Kidney (tissue), 22 donors: ENCODE measurements at places on chromosomes 1 and 21. TPM values are rescaled to one million over a fixed set of nuclear protein-coding genes. Genes with fewer than 3 reads are reported as not detected.

DNA sequence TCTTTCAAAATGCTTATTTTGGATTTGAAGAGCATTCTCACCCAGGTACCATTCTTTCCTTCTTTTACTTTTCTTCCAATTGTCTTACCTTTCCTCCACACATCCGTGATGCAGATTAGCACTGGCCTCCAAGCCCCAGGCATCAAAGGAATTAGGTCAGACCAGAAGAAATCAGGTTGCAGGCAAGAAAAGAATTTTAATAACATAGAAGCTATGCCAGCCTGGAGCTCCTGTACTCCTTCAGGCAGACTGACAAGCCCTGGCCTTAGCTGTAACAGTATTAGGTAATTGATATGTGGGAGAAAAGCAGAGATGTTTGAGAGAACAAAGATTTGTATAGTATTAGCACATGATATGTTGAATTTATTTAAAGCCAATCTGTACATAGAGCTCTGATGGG is 390.4 kb upstream of the ADGRL2 start:
- no peak for DNase-seq

- no peak for DNase-seq
These were observed 15.5 kb downstream of the SAMSN1 start for GRCh38 chr21:14530592-14530991.

DNA sequence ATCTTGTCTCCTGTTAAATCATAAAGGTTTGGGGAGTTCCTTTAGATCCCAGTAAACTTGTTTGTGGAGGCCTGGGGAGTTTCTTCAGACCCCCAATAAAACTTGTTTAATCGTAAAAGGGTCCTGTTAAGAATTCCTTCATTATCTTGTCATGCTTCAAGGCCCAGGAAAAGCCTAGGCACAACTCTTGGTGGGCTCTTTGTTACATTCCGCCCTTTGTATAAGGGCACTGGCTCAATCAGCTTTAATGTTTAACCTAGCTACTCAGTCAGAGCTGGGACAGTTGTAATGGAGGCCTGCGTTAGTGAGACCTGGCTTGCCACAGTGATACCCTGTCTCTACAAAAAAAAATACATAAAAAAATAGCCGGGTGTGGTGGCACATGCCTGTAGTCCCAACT is 77.2 kb downstream of the MPZL1 start:
- peak; percentile 75 for DNase-seq

- no peak for DNase-seq
These were observed 135.4 kb downstream of the PLXNA2 start for GRCh38 chr1:208108646-208109330.

- no peak for DNase-seq
These were observed 16.9 kb upstream of the PTPN14 start for GRCh38 chr1:214568328-214568727.

DNA sequence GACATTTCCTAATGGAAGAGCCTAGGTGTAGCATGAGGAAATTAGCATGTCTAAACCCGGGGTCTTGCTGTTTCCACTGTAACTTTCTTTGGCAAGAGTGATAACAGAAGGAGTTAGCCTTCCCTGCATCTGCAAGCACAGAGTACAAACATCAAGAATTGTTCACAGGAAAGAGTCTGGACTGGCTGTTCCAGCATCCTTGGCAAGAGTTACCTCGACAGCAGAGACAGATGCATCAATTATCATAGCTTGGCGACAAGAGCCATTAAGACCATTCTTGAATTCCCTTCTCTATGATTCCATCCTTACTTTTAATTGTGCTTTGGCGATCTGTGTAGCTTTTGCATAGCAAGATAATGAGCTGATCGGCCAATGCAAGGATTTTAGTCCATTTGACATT is 82.8 kb upstream of the RALGPS2 start:
- no peak for DNase-seq

DNA sequence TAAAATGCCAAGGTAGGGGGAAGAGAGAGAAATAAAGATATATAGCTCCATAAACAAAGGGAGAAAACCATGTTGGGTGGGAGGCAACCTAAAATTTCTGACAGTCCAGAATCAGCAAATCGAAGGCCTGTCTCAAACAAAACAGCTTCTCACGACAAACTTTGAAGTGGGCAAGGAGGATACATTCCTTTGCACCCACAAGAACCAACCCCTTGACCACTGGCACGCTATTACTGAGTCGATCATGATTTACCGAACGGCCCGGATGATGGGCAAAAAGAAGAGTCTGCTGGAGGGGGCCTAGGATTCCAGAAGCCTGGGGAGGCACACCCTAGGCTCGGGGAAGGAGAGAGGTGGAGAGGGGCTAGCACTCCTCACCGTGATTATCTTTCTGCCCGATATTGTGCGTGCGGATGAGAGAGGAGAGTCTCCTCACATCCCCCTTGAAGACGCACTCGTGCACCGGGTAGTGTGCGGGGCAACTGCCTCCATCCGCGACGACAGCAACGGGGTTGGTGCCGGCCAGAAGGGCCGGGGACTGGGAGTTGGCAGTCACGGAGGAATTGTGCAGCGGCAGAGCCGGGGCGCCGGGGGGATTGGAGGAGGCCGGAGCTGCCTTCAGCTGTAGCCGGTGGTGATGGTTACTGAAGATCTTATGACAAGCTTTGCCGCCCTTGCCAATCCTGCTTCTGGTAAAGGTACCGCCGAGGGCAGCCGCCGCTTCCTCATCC is 756 bp downstream of the ANKRD13C start:
- DNase-seq: no peak

- DNase-seq: no peak
These were observed 6.9 kb upstream of the ZMYM4 start for GRCh38 chr1:35261412-35262120.

GRCh38 chr1:3819771-3820200 is 23.5 kb upstream of the LRRC47 start:
- peak; percentile 29 for DNase-seq

GRCh38 chr1:83060221-83060620 is 938.7 kb downstream of the TTLL7 start:
- DNase-seq: peak; percentile 11

- DNase-seq: no peak
These were observed 53.3 kb downstream of the CNIH3 start for GRCh38 chr1:224669403-224669802.

DNA sequence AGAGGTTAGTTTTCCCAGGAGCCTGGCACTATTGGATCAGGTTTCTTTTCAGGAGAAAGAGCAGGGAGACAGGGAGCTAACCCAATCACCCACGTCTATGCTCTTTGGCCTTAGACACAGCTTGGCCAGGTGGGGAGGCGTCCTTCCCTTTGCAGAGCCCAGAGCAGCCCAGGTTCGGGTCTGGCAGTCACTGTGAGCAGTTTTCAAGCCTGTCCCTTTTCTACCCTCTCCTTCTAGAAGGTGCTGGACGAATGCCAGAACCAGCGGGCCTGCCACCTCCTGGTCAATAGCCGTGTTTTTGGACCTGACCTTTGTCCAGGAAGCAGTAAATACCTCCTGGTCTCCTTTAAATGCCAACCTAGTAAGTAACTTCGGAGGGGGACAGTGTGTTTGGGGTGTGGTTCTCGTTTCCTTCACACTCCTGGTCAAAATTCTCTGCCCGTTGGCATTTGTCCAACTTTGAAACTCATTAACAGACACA is 44.9 kb downstream of the EVA1C start:
- peak; percentile 86 for DNase-seq

DNA sequence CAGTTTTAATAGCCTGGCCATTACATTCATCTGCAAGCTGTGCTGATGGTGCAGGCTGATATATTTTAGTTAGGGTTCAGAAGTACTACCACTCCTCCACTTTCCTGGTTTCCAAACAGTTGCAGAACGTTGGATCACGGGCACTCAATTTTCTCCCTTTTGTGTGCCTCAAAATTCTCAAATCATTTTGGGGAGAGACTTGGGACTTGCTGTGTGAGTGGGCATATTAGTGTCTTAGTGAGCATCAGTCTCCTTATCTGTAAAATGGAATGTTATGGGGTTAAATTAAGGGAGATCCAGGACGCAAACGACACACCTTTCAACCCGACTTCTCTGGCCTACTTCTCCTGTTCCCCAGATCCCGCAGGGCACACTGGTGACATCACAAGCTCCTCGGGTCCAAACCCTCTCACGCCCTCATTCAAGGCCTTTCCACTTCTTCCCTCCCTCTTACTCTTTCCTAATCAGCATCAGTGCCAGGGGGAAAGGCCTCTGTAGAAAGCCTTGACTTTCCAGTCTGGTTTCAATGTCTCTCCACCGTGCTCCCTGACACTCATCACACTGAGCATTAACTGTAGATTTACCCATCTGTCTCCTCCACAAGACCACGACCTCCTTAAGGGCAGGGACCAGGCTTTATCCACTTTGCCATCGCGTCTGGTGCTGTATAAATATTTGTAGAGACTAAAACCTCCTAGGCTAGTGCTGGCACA is 1.2 kb downstream of the PIGP start:
- peak; percentile 77 for DNase-seq

GRCh38 chr1:197333041-197333440 is 65.0 kb downstream of the CRB1 start:
- no peak for DNase-seq

GRCh38 chr1:174364996-174365736 is 82.6 kb upstream of the GPR52 start:
- no peak for DNase-seq

DNA sequence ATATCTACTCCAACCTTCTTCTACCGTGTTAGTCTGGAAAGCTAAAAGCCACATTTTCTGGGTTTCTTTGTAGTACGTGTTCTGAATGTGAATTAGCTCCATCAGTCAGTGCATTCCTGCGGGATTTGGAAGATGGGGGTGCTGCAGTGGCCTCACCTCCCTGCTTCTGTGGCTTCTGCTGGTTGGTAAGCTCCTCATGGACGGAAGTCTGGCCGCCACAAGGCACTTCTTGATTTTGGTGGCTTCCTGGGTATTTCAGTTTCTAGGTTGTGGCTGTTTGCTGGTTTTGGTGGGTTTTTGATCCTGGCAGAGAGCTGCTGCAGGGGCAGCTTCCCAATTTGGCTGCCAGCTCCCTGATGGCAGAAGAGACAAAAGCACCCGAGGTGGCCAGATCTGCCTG is 20.9 kb upstream of the TACSTD2 start:
- DNase-seq: no peak

- peak; percentile 91 for DNase-seq
These were observed 10.7 kb downstream of the CLCNKA start for GRCh38 chr1:16032388-16033102.

DNA sequence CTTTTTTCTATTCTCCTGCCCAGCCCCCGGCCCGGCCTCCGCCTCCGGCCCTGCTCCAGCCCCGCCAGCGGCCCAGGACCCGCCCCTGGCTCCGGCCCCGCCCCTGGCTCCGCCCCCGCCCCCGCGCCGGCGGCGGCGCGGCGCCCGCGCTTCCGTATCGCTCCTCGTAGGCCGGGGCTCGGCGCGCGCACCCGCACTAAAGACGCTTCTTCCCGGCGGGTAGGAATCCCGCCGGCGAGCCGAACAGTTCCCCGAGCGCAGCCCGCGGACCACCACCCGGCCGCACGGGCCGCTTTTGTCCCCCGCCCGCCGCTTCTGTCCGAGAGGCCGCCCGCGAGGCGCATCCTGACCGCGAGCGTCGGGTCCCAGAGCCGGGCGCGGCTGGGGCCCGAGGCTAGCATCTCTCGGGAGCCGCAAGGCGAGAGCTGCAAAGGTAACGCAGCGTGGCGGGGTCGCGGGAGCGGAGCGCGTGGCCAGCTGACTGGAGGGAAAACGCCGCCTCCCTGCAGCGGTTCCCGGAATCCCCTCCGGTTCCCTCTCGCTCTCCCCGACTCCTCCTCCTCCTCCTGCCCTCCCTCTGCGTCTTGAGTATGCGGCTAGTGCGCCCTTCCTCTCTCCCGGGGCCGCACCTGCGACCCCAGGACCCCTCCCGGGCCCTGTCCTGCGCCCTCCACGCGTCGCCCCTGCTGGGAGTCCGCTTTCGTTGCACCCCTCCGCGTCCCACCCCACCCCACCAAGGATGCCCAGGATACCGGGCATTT is at the start of gene IFNAR2:
Gene IFNAR2, plus strand, starts transcription at position 155 of the 761 bp plus-strand sequence. CDS start 11,985 bp downstream, outside the sequence.
- DNase-seq: peak; percentile 85

GRCh38 chr21:38367646-38368045 is 110.9 kb downstream of the KCNJ15 start:
- no peak for DNase-seq

The LENEP gene
- not detected for total RNA-seq

The YBX1 gene
- total RNA-seq: 395 TPM

The CFAP107 gene
- total RNA-seq: not detected

The LIPI gene
- total RNA-seq: not detected

The TRIM67 gene
- total RNA-seq: not detected

The CCDC190 gene
- 0.60 TPM for total RNA-seq

The FAM151A gene
- not detected for total RNA-seq

The MYOC gene
- 0.66 TPM for total RNA-seq
